ENCODE measurements at places on chromosomes 5 and 9.

GRCh38 chr5:58074222-58074621 is 385.7 kb downstream of the PLK2 start:
- DNase-seq = no peak

GRCh38 chr5:170186156-170186555 is 46.6 kb upstream of the C5orf58 start:
- no peak for DNase-seq

GRCh38 chr9:108142504-108143201 is 653.1 kb upstream of the KLF4 start:
- DNase-seq = no peak

- DNase-seq = no peak
These were observed 236.7 kb upstream of the CCNH start for GRCh38 chr5:87649455-87649854.

- no peak for DNase-seq
These were observed 260.8 kb downstream of the FAM114A2 start for GRCh38 chr5:153777681-153778581.
